ENCODE measurements at places on chromosomes 2 and 18.

GRCh38 chr2:239274391-239275043 is 126.3 kb downstream of the HDAC4 start:
- DNase-seq = no peak

- no peak for DNase-seq
Measured at GRCh38 chr2:8573942-8574195, 108.0 kb upstream of the ID2 start.

DNA sequence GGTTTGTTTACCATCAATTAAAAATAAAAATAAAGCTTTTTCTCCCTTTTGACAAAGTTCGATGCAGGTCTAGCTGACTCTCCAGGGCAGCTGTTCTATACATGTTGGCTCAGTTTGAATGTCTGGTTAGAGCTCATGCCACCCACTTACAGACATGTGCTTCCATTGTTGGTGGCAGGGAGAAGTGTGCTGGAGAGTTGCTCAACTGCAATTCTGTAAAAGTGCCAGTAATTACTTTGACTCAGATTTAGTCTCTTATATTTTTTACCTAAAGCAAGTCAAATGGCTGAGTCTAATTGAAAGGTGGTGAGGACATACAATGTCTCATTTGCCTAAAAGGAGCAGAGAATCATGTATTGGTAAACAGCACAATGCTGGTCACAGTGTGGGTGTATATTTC is 609.1 kb upstream of the SYT4 start:
- DNase-seq = no peak

DNA sequence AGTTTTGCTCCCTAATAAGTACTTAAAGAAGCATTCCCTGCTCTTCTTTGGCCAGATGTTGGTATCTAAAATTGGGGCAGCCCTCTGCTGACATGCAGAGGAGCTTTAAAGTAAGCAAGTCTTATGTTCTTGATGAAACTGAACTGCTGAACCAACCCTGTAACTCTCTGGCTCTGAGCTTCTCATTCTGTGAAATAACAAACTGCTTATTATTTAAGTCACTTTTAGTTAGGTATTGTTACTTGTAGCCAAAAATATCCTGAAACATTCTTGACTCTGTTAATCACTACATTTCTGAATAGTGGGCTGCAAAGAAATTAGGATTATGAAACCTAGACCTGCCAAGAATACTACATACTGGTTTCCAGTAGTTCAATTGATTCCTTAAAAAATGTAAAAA is 15.5 kb downstream of the PPP3R1 start:
- DNase-seq = no peak

GRCh38 chr2:147806846-147807245 is 38.0 kb upstream of the ACVR2A start:
- DNase-seq = no peak

DNA sequence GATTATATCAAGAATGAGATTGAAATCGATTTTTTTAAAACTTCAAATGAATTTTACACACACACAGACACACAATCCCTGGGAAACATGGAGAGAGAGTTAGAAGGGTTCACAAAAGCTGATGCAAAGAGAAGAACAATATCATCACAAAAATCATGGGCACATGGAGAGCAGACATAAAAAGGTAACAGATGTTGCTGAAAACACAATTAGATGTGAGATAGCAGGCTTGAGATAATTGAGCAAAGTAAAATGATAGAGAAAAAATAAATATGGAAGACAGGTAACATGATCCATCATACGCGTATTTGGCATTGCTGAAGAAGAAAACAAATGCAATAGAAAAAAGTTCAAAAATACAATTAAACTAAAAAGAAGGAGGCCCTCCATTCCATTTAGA is 11.6 kb upstream of the B4GALT6 start:
- no peak for DNase-seq

GRCh38 chr18:77811503-77811902 is 561.9 kb downstream of the GALR1 start:
- no peak for DNase-seq

DNA sequence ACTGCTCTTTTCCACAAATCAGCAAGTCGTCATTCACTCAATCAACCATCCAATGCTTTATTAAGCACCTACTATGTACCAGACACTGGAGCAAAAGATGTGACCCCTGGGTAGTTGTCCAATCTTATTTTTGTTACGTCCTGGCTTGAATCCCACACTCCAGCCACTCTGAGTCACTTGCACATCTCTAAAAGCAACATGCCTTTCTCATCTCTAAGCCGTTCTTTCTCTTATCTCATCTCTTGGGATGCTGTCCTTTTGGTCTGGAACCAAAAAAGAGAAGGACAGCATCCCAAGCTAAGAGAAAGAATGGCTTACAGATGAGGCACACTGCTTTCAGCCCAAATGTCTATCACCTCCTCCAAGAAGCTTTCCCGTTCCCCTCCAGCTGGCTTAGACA is 58.8 kb downstream of the RNF152 start:
- no peak for DNase-seq

DNA sequence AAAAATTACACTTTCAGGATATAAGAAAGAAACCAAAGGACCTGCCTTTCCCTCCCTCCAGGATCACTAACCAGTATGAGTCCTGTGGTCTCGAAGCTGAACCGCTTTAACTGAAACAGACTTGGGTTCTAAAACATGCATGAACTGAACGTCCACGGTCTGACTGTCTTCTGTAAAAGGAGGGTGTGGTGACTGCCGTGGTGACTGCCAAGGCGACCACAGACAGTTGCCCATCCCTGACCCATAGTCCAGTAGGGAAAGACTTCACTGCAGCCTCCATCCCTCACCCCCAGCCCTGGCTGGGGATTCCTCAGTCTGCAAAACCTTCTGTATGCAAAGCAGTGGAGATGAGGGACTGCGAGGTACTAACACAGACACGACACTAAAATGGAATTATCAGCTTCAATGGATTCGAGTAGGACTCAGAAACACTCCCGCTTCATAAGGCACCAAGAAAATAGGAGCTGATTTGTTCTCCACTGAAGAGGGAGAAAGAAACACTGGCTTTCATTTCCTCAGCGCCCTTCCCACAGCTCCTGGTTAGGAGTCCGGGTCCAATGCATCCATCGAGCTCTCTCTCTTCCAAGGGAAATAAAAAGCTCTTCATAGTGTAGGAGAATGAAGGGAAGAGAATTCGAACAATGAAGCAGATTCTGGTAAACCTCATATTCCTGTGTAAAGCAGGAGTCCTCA is 197.2 kb downstream of the HDAC4 start:
- DNase-seq = no peak

DNA sequence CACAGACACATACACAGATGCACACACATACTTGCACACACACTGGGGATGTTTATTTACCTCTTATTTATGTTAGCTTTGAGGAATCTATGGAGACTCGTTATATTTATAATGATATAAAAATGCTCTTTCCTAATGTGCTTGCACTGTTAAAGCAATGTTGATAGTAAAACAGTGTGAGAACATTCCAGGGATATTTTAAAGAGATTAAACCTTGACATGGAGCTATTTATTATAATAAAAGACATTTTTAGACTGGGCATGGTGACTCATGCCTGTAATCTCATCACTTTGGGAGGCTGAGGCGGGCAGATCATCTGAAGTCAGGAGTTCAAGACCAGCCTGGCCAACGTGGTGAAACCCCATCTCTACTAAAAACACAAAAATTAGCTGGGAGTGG is 557.3 kb upstream of the ZNF804A start:
- no peak for DNase-seq

DNA sequence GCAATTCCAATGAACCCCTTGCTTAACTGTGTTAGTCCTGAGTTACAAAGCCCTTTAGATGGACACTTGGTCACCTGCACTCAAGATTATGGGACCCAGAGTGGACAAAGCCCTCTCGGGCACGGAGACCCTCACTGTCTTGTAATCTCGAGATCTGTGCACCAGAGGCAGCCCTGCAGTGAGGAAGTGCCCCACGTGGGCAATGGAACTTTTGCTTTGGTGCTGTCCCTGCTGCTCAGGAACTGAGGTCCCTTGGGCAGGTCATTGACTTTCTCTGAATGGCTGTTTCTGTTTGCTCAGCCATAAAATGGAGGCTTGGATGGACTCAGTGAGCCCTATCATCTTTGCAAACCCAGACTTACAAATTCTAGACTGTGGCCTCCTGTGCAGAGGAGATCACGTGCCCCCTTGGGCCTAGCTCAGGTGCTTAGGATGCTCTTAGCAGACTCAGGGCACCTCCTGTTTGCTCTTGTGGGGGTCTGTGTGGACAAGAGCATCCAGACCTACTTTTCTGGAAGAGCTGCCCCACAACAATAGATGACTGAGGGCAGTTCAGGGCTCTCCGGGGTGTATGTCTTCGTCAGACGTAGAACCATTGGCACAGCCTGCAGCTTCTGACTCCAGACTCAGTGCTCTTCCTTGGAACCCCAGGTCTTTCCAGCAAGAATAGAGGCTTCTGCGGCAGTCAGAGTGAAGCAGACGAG is 94.5 kb upstream of the HS6ST1 start:
- DNase-seq = no peak

DNA sequence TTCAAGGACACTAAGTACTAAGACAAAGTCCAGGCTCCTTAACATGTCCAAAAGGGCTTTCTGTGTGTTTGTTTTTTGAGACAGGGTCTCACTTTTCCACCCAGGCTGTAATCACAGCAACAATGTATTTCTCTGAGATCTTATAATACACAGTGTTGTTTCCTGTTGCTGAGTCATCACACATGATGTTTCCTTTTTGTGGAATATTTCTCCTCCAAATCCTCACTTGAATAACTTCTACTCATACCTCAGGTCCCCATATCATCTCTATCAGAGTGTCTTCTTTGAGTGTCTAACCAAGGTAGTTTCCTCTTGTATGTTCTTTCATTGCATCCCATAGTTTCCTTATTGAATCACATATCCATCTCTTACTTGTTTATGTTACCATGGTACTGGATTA is 632.0 kb upstream of the PIK3C3 start:
- DNase-seq = no peak

DNA sequence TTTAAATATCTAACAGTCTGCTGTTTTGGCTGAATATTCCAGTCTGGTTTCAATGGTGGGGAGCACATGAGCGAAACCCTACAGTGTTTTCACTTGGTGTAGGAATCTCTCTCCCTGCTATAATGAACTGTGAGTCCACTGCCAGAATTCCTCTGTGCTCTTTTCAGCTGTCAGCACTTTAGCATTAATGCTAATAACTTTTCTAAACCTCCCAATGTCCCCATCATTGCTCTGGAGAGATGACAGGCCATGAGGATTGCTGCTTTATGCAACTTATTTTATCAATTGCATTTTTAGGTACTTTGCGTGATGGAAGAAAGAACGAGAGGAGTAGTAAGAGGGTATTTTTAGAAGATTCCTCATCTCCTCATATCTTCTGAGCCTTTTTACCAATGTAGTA is 25.3 kb downstream of the STK39 start:
- no peak for DNase-seq

- DNase-seq = no peak
Measured at GRCh38 chr2:12320991-12321641, 395.6 kb upstream of the TRIB2 start.

DNA sequence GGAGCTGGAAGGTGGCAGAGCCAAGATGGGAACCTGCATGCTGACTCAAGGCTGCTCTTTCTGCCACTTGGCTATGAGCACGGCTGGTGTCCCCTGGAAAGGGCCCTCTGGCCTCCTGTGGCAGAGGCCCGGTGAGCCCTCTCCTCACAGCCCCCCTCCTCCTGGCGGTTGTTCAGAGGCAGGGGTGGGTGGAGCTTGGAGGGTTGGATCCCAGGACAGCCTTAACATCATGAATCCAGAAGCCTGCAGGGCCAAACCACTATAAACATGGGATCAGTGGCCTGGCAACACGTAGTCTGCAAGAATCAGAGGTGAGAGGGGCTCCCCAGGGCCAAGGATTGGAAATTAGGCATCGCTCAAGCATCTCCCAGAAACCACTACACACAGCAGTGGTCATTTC is 48.5 kb upstream of the LOXHD1 start:
- no peak for DNase-seq

DNA sequence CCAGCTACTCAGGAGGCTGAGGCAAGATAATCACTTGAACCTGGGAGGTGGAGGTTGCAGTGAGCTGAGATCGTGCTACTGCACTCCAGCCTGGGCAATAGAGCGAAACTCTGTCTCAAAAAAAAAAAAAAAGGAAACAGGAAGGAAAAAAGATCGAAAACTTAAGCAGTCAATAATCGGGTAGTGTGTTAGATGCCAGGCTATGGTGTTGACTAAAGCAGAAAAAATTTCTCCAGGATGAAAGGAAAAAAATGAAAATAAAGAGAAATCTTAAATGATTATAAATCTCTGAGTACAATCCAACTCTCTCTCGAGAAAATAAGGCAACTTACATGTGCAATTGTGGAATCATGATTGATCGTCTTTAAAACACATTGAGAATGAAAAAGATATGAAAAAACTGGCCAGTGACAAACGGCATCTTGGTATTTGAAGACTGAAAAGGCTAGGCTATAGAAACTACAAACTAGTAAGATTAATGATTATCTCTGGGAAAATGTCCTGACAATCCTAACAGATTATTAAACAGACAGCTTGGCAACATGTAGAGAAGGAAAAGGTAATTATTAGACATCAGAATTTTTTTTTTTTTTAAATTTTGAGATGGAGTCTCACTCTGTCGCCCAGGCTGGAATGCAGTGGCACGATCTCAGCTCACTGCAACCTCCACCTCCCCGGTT is 16.3 kb upstream of the EPHA4 start:
- DNase-seq = no peak

DNA sequence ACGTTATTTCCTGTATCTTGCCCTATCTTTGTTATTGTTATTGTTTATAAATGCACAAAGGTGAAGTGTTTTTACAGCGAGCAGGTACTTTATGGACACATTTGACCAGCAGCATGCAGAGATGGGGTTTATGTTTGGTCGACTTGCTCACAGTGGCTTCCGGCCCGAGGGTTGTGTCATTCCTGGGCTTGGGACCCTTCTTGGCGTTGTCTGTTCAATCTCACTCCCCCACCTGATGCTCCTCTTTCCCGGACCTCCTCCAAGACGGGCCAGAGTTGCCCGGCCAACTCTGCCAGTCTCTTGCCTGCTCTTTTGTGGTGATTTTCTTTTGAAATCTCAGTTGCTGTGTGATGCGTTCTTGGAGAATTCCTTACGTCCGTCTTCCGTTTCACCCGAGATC is 153.9 kb downstream of the TWIST2 start:
- DNase-seq = no peak

GRCh38 chr18:73023975-73024374 is 156.2 kb upstream of the NETO1 start:
- DNase-seq = no peak

- DNase-seq = no peak
Measured at GRCh38 chr2:114550895-114551793, 108.7 kb downstream of the DPP10 start.
